Brain microvascular endothelial cell (primary cell): ENCODE measurements at places on chromosomes 1 and 21.

GRCh38 chr1:176374967-176375569 is 87.9 kb upstream of the PAPPA2 start:
- peak; percentile 68 for DNase-seq

DNA sequence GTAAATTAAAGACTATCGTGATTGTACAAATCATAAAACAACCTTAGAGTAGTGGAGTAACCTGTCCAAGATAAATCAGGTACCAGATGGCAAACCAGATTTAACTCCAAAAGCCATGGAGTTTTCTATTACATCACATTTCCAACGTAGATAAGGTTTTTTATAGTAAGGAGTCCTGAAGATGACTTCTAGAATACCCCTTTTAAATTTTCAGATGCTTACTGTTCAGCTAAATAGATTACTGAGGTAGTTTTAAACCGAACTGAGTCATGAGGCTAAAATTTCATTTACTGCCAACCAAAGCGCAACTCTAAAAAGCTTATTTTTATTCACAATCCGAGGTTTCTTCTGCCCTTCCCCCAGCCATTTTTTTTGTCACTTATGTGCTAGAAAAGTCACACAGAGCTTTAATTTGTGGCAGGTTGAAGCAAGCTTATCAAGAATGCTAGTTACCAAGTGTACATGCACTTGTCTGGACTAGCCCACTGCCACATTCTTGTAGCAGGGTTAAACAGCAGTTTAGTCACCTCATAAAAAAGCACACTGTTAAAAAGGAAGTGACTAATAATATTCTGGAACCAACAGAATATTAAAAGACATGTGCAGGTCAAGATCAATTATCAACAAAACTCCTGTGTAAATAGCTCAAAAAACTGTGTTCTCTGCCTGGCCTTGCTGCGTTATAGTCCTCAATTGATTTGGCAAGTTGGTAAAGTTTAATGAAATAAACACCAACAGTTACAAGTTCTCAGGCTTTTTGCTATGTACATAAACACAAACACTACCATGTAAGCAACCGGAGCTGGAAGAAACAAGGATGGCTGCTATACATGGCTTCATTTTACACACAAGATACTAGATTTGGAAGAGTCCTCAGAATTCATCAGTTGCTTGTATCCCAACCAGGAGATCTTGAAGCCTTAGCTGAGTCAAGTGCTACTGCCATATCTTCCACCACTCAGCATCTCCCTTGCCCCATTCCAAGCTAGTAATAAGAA is 180.3 kb upstream of the DMRTA2 start:
- DNase-seq, result peak; percentile 25

GRCh38 chr1:198671136-198671535 is 32.3 kb downstream of the PTPRC start:
- DNase-seq, result no peak

- DNase-seq, result no peak
Observed at GRCh38 chr1:29664711-29665110, 428.4 kb downstream of the PTPRU start.

DNA sequence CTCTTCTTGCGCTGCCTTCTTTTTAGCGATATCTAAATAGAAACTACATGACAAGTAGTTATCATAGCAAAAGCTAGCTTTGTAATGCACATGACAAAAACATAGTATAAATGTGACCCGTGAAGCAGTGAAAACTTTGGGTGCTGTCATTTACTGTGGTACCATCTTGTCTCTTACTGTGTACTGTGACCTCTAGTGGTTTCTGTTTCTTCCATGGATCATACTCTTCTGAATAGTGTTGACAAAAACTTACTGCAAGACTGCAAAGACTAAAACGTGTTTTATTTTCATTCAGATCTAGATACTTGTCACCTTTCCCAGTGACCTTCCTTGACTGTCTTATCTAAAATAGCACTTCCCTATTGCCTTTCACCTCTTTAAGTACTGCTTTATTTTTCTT is 6.1 kb downstream of the RLF start:
- DNase-seq, result no peak

DNA sequence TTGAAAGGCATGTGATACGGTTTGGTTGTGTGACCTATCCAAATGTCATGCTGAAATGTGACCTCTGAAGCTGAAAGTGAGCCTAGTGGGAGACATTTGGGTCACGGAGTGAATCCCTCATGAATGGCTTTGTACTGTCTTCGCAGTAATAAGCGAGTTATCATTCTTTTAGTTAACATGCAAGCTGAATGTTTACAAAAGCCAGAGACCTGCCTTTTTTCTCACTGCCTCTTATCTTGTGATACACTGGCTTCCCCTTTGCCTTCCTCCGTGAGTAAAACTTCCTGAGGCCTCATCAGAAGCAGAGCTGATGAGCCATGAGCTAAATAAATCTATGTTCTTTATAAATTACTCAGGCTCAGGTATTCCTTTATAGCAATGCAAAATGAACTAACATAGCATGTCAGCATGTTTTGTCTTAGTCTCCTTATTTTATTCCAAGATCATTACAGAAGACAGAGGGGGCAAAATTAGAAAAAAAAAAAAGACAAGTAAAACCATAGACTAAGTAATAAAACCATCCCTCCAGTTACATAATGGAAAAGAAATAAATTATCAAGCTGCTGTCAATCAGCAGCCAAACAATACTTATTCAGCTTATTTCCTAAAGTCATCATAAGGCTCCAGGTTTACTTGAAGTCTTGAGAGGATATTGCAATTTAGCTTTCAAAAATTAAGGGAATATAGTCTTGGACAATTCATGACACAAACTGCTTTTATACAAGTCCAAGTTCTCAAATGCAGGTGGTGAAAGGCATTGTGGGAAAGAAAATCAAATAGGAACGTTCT is 12.1 kb downstream of the RGS18 start:
- no peak for DNase-seq

- no peak for DNase-seq
Observed at GRCh38 chr21:36428761-36429432, 43.7 kb downstream of the CHAF1B start.

- DNase-seq, result no peak
Observed at GRCh38 chr1:162177126-162177525, 107.6 kb downstream of the NOS1AP start.

DNA sequence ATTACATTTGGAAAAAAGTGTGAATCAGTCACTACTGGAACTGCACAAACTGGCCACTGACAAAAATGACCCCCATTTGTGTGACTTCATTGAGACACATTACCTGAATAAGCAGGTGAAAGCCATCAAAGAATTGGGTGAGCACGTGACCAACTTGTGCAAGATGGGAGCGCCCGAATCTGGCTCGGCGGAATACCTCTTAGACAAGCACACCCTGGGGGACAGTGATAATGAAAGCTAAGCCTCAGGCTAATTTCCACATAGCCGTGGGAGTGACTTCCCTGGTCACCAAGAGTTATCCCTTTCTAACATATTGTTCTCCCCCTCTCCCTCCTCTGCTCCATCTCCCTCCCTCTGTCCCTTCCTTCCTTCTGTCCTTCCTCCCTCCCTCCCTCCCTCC is 47.7 kb upstream of the RHOU start:
- DNase-seq, result no peak

- DNase-seq, result no peak
Observed at GRCh38 chr21:20108016-20108415, 890.2 kb upstream of the NCAM2 start.

DNA sequence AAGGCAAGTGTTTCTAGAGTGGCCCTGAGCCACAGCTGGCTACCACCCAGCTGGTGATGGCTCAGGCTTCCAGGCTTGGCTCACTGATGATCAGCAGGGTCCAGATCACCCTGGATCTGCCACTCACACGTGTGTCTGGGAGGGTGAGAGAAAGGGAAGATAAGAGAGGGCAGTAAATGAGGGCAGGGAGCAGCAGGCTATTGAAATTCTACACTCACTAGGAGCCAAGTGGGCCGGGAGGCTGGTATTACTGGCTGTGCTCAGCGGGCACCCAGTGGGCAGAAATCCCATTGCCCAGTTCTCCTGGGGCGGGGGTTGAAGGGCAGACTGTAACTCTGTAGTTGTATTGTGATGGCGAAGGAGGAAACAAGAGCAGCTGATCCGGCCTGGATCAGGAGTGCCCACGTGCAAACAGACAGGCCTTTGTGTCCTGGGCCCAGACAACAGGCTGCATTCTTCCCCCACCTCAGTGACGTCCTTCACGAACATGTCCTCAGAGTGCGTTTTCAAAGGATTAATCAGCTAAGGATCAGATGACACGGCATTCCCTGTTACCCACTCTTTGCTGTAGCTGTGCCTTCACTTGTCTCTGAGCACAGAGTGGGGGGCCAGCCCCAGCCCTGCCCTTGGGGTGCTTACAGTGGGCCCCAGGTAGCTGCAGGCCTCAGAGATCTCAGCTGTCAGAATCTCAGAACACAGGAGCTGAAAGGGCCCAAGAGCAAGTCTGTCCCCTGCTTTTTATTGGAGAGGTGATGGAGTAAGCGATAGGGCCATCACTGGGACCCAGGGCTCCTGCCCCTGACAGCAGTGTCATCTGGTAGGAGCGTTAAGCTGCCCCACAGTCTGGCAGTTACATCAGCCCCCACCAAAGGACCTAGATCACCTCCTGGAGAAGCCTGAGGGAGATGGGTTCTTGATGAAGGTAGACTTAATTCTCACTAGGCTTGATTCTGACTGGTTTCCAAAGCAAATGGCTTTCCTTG is 60.5 kb downstream of the ATP1A1 start:
- DNase-seq, result peak; percentile 53

- DNase-seq, result no peak
Observed at GRCh38 chr1:114976891-114977290, 52.7 kb upstream of the TSHB start.

DNA sequence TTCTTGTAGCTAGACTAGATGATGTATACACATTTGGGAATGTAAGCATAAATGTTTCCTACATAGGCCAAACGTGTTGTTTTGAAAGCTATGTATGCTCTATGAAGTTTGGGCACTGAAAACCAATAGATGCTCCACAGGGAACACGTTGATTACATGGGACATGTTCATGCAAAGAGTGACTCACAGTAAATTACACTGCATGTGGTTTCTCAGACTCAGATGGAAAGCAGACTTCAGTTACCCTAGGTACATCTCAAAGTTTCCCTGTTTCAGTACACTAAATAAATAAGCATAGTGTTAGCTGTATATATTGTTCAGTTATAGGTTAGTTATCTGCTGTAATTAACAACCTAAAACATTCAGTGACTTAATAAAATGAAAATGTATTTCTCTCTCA is 301.9 kb upstream of the RUNX1 start:
- DNase-seq, result no peak

DNA sequence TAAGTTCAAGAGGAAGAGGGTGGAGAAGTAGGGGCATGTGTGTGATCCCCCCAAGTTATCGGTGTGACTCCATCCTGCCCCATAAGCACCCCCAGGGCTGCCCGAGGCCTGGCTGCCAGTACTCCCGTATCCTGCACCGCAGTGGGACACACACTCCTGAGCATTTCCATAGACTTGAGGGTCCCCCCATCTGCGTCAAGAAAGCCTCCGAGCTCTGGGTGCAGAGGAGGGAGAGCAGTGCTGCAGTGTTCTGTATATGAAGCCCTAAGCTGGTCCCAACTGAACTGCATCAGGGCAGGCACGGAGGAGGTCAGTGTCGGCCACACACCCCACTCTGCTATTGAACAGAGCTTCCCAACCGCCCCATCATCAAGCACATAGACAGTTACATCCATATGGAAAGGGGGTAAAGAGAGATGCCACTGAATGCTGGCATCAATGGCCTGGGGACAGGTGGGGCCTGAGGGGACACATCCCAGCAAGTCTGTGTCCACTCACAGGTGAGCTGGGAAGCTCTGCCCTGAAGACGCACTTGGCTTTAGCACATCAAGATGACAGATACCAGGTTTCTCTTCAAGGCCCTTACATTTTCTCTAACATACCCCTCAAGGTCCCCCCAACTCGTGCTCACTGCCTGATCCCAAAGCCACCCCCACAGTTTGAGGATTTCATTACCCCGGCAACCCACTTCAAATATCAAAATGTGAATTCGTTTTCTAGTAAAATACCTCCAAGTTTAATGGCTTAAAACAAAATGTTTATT is 64.3 kb downstream of the EVA1C start:
- no peak for DNase-seq

- DNase-seq, result no peak
Observed at GRCh38 chr21:35504277-35504676, 455.2 kb upstream of the RUNX1 start.

DNA sequence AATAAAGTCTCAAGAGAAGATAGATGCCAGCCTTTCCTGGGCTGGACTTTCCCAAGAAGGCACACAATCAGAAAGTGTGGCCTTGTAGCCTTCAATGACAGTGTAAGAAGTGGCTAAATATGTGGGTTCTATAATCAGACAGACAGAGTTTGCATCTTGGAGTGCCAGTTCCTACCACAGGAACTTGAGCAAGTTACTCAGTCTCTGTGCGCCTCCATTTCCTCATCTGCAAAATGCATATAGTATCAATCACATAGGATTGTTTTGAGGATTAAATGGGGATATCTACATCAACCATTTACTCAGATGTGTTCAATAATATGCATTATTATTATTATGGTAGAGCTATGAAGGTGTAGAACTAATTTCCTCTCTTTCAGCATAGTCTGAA is 176.8 kb upstream of the PTBP2 start:
- no peak for DNase-seq

- DNase-seq, result no peak
Observed at GRCh38 chr1:193539731-193540459, 353.5 kb upstream of the B3GALT2 start.

DNA sequence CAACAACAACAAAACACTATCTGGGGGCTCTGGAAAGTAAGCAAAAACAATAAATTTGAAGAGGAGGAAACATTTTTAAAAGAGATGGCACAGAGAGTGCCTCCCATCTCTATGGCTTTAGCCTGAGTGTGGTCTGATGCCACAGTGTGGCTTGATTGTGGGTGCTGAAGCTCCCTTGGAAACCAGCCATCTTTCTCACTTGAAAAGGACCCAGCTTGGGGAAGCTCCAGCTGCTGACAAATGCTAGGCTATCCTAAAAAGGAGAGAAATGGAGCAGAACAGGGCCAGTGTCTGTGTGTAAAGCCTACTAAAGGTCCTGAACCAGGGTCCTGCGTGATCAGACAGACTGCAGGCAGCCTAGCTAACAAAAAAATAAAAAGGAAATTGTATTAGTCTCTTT is 642.0 kb upstream of the PTBP2 start:
- no peak for DNase-seq

GRCh38 chr21:42381347-42381984 is 14.4 kb downstream of the TMPRSS3 start:
- DNase-seq, result peak; percentile 34

- DNase-seq, result no peak
Observed at GRCh38 chr1:59409549-59409948, 112.7 kb downstream of the FGGY start.

GRCh38 chr1:186272486-186272885 is 102.6 kb downstream of the TPR start:
- DNase-seq, result no peak
